Fibroblast of skin of scalp (primary cell): ENCODE measurements at places on chromosomes 1 and 21.

- DNase-seq, result no peak
Observed at GRCh38 chr1:246039584-246039983, 467.5 kb downstream of the SMYD3 start.

DNA sequence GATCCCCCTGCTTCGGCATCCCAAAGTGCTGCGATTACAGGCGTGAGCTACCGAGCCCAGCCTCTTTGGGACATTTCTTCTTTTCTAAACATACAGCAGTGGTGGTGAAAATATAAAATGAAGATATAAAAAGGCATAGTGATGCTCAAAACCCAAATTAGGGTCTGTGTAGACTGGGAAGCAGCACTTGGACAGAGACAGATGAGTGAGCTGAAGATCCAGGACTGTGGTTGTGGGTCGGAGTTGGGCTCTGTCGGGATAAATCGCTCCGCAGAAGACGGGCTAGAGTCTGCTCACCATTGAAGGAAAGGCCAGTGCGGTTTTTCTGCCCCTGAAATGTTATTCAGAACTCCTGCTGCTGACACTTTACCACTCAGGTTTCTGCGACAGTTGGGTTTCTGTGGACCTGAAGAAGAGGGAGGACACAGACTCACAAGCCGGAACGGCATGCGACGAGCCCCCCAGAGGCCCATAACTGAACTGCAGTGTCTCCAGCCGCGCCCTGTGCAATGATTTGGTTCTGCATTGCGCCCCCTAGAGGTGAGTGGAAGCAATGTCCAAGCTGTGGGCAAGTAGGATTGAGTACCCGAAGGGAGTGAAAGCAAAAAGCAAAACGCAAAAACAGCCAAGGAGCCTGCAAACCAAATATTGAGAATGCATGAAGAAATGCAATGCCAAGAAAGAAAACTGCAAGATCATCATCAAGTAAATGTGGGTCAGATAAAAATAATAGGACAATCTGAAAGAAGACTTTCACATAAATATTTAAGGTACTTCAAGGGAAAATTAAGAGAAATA lies 66.6 kb downstream of the GABPA start:
- DNase-seq, result peak; percentile 82

GRCh38 chr1:98503771-98504170 lies 157.8 kb upstream of the SNX7 start:
- DNase-seq, result no peak

DNA sequence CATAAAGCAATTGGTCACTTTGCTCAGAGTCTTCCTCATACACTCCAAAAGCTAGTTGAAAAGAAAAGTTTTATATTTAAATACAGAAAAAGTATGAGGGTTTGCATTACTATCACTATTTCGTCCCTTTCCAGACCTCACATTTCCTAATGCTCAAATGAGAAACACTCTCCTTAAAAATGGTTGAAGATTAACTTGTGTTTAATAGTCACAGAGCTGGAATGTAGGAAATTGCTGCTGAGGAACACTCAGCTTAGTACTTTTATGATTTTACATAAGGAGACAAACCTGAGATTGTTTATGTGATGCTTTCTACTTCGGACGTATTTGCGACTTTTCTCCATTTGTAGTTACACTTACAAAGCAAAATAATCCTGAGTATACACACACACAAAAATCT lies 39.8 kb downstream of the MYSM1 start:
- DNase-seq, result no peak

DNA sequence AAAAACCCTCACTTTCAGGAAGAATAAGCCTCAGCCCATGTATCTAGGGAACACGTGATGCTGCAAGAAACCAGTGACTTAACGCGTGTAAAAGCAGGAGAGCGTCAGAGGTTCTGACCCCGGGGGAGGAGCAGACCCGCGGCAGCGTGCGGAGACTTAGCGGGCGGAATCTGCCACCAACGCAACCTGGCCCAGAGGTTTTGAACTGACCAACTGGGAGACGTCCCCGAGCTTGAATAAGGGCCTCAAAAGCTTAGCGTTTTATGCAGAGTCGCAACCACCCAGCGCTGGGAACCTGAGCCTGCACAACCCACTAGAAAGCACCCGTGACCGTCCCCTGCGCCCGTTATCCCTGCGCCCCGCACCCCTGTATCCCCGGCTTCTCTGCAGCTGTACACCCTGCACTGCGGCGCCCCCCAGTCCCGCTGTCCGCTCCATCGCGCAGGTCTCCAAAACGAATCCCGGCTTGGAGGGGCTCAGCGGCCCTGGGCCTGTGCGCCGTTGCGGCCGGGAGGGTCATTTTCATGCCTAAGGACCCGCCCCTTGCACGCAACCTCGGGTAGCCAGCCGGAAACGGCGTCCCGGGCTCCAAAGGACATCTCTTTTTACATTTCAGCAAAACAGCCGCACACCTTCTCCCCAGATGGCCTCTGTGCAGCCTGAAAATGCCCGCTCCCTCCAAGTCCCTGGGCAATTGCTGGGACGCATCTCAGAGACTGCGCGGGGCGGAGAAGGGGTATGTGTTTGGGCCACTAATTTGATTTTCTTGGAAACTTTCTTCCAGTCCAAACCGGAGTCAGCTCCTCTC lies 29.4 kb upstream of the TRIM17 start:
- peak; percentile 13 for DNase-seq

DNA sequence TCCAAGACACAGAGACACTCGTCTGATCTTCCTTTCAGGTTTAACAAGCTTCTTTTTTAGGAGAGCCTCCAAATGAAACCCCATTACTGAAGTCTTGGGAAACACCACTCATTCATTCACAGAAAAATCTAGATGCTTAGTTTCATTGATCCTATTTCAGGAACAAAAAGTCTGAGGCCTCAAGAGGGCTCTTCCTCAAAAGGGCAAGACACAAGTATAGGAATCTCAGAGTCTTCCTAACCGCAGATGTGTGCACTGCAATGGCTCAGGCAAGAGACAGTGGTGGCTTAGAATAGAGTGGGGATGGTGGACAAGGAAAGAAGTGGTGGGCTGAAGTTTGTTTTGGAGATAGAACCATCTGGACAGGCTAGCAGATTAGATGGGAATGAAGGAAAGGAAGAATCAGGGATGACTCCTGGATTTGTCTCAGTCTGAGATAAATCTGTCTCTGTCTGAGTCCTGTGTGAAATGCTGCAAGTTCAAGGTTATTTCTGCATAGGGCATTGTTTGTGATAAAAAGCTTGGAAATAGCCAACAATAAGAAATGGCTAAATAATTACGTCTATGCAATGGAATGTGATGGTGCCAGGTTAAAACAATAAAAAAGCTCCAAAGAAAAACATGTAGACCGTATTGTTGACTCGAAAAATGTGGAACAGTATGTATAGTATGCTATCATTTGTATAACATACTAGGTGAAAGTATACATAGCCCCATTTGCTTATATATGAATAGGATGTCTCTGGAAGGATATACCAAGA lies 8.9 kb upstream of the CTSE start:
- no peak for DNase-seq

DNA sequence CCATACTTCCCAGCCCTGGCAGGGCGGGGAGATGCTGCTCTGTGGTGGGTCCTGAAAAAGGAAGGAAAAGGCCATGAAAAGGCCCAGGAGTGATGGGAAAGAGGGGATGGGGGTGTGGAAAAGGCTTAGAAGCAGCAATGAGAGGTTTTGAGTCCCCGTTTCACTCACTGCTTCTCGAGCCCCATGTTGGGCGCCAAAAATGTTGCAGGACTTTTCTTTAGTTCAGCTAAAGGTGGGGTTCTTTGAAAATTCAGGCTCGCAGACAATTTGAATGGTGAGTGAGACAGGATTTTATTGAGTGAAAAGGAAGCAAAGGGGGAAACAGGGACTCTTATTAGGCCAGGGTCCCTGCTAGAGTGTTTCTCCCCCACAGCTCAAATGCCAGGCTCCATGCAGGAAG lies 93.1 kb downstream of the MRPS6 start:
- DNase-seq, result peak; percentile 17

DNA sequence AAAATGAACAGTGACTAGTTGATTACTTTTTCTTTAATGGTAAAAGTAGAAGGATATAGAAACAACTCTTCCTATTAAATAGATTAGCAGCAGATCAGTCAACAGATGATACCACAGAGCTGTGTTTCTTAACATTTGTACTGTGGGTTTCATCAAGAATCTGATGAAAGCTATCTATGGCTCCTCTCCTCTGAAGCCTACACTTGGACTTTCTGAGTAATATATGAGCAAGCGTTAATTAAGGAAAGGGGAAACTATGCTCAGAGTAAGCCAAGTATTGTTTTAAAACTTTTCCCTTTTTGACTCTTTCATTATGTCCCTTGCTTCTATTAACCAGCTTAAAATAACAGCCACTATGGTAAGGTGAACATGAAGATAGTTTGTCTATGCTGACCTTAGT lies 10.8 kb downstream of the ARID4B start:
- DNase-seq, result no peak

DNA sequence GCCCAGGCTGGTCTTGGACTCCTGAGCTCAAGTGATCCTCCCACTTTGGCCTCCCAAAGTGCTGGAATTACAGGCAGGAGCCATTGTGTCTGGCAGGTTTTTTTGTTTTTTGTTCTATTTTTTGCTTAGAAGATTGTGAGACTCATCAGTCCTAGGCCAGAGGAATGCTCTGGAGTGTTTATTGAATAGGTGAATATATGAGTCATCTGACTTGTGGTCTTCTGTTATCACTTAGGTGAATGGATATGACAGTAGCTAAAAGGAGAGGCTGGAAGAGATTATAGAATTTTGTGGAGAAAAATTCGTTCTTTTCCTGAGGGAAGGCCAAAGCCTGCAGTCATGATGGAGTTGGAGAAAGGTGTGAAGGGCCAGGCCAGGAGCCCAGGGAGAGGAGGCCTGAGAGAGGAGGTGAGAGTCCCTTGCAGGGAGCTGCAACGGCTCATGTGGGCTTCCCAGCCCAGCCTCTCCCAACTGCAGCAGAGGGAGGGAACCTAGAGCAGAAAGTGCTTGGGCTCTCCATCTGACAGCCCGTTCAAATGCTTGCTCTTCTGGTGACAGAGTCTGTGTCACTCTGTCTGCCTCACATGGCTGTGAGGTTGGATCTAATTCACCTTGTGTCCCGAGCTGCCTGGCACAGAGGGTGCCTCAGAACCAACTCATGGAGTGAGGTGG lies 31.6 kb upstream of the ACOT11 start:
- DNase-seq, result no peak

GRCh38 chr1:21623410-21623961 lies 45.7 kb downstream of the RAP1GAP start:
- DNase-seq, result no peak

GRCh38 chr1:192916021-192916420 lies 107.2 kb downstream of the RGS2 start:
- no peak for DNase-seq

DNA sequence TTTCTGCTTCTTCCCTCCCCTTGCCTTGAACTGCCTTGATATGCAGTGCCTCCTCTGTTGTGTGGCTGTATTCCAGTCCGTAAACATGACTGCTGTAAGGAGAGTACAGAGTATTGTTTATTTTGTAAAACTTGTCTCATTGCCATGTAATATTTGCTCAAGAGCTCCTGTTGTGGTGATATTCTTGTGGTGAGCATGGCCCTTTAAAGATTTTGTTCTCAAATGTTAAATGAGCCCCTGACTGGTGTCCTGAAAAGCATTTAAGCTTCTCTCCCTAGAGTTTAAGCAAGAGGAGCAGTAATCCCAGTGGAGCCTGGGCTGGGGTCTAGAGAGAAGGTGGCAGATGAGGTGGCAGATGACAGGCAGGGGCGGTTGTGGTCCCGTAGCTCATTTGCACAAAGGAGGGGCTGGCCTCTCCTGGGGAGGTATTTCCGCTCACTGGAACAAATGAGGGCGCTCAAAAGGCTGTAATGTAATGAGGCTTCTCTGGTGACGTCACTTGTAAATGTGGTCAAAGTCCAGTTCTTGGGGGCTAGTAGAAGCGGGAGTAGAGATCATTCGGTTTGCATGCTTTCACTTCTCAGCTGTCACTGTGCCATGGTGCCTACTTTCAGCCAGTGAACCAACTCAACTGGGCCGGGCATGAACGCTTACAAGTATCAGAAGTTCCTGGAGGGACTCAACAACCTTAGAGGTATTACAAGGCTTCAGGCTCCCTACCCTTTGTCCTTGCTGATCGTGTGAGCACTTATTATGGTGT lies 46.0 kb upstream of the MACF1 start:
- no peak for DNase-seq
